ENCODE measurements at places on chromosomes 16 and 17. TPM values are rescaled to one million over a fixed set of nuclear protein-coding genes. Genes with fewer than 3 reads are reported as not detected.

GRCh38 chr16:22192261-22193062 is 13.6 kb upstream of the EEF2K start:
- peak; percentile 85 for DNase-seq
- H3K27me3 ChIP-seq = no peaks in the 10 kb centered on the region
- H3K4me3 ChIP-seq = peak overlapping the region; percentile 81
- no peaks in the 10 kb centered on the region for H3K36me3 ChIP-seq
- peaks cover 43% of the 10 kb centered on the region for H3K4me1 ChIP-seq
- peak overlapping the region; percentile 90 for H3K27ac ChIP-seq

GRCh38 chr16:84398701-84399100 is 30.4 kb downstream of the ATP2C2 start:
- H3K4me1 ChIP-seq = no peaks in the 10 kb centered on the region
- H3K27me3 ChIP-seq = no peaks in the 10 kb centered on the region
- H3K36me3 ChIP-seq = no peaks in the 10 kb centered on the region
- H3K27ac ChIP-seq = no peak overlapping the region
- H3K4me3 ChIP-seq = no peak overlapping the region

- H3K36me3 ChIP-seq = no peaks in the 10 kb centered on the region
- DNase-seq = no peak
- H3K27me3 ChIP-seq = peaks cover 64% of the 10 kb centered on the region
- H3K4me1 ChIP-seq = no peaks in the 10 kb centered on the region
- H3K27ac ChIP-seq = no peak overlapping the region
Measured at GRCh38 chr17:48749621-48750553, 21.3 kb upstream of the HOXB13 start.

- no peak overlapping the region for H3K4me3 ChIP-seq
- no peak overlapping the region for H3K27ac ChIP-seq
- H3K4me1 ChIP-seq = no peaks in the 10 kb centered on the region
- no peak for DNase-seq
Measured at GRCh38 chr17:79126139-79126538, 51.5 kb downstream of the ENGASE start.

BCAR1 gene
- total RNA-seq = 14.1 TPM

GRCh38 chr17:8821446-8822105 is 22.4 kb upstream of the MFSD6L start:
- no peak for DNase-seq
- peaks cover 68% of the 10 kb centered on the region for H3K36me3 ChIP-seq
- H3K27ac ChIP-seq = no peak overlapping the region
- no peak overlapping the region for H3K4me3 ChIP-seq
- H3K4me1 ChIP-seq = no peaks in the 10 kb centered on the region
- no peaks in the 10 kb centered on the region for H3K27me3 ChIP-seq
